ENCODE measurements at places on chromosomes 11 and 22.
A peak's percentile ranks its signal among the peaks of the same experiment; 100 is the strongest.

DNA sequence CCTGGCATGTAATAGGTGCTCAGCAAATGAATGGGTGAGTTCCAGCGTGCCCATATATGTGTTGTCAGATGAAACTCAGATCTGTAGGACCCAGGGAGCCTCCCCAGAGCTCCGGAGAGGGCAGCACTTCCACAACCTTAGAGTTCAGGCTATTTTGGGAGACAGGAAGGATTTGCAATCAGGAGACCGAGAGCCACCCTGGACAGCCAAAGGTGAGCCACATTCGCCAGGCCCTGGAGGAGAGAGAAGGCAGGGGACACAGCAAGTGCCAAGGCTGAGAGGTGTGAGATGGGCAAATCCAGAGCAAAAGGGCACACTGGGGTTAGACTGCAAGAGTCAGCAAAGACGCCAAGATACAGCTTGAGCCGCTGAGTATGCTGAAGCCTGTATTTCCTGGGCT is 66.4 kb downstream of the CD82 start:
- no peak for DNase-seq

DNA sequence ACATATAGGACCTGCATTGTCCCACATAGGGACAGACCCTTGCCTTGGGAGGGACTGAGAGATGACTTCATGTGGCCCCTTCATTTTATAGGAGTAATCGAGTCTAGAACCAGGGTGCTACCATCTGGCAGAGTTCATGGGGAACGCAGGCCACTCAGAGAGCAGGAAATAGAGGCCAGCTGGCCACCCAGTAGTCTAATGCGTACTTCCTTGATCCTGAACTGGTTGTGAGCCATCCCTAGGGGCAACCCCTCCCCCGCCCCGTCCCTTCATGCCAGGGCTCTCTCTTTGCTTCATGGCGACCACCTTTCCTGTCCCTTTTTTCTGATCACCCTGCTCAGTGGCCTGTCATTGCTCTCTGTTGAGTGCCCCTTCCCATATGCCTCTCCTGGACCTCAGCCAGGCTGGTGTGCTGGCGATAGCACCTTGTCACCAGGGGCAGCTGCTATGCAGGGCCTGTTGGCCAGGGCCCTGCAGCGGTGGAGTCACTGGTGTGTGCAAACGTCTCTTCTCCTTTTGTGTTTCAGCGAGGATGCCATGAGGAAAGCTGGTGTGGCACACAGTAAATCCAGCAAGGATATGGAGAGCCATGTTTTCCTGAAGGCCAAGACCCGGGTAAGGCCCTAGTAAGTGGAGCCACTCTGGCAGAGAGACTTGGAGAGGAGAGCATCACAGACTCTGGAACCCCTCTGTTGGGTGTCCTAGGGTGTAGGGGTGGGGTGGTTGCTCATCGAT is 29.3 kb downstream of the MED15 start:
- no peak for DNase-seq

GRCh38 chr11:46391578-46392420 is at the start of gene CHRM4:
Gene CHRM4, minus strand, starts transcription at chr11:46391776. Its CDS starts 5,219 bp downstream, at chr11:46386557.
- DNase-seq: peak; percentile 64

GRCh38 chr11:8087185-8087584 is 6.2 kb downstream of the TUB start:
- no peak for DNase-seq

GRCh38 chr11:8863838-8864237 is 47.2 kb upstream of the AKIP1 start:
- DNase-seq: no peak

DNA sequence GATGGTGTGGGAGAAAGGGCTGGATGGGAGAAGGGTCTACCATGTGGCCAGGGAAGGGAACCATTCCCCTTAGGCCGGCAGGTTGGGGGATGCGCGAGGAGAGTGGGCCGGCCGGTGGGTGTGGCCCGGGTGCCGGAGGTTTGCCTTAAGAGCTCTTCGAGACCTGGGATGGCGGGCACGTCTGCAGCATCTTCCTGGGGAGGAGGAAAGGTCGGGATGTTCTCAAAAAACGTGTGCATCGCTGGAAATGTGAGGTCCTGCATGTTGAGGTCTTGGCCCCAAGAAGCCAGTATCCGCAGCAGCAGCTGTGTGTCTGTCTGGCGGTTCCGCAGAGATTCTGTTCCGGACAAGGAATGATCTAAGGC is 1.4 kb downstream of the NAV2 start:
- DNase-seq: no peak

GRCh38 chr11:92779746-92780145 is 189.7 kb upstream of the MTNR1B start:
- DNase-seq: no peak
